Dermis microvascular lymphatic vessel endothelial cell (primary cell): ENCODE measurements at places on chromosomes 6 and 20. TPM values are rescaled to one million over a fixed set of nuclear protein-coding genes. Genes with fewer than 3 reads are reported as not detected.

The DSP gene
- 42.4 and 88.0 TPM in 2 replicates for total RNA-seq

The POM121L2 gene
- not detected in 2 replicates for total RNA-seq

The GPR63 gene
- under 0.01 TPM in 2 replicates for total RNA-seq

The MLN gene
- total RNA-seq, result not detected in 2 replicates

The ARHGAP18 gene
- total RNA-seq, result 36.0 and 67.1 TPM in 2 replicates

The RGS17 gene
- total RNA-seq, result 3.3 and 4.1 TPM in 2 replicates

The SLC13A3 gene
- total RNA-seq, result under 0.01 and 0.13 TPM in 2 replicates

The FAM217A gene
- total RNA-seq, result not detected in 2 replicates

The SMOC2 gene
- not detected in 2 replicates for total RNA-seq

The BEND6 gene
- total RNA-seq, result under 0.01 and 0.13 TPM in 2 replicates

The SYTL3 gene
- 0.51 and 0.76 TPM in 2 replicates for total RNA-seq

The GJA10 gene
- total RNA-seq, result not detected in 2 replicates

DNA sequence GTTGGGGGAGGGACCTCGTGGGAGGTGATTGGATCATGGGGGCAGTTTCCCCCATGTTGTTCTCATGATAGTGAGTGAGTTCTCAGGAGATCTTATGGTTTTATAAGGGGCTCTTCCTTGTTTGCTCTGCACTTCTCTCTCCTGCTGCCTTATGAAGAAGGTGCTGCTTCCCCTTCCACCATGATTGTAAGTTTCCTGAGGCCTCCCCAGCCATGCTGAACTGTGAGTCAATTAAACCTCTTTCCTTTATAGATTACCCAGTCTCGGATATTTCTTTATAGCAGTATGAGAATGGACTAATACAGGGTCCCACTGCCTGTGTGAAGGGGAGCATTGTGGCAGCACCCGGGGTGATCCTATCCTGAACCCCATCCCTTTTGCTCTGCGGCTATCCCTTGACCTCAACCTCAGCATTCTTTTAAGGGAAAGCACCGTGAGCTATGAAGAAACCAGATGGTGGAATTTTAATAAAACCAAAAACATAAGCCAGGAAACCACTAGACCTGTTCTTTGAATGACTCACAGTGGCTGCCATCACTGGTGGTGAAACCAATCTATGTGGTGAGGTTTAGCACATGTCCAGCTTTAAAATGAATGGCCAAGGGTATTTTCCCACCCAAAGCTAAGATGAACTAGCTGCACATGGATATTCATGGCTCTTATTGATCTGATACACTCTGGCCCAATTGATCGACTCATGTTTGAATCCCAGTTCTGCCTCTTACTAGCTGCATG, 62.2 kb downstream of the ZDHHC14 start:
- no peak for DNase-seq

DNA sequence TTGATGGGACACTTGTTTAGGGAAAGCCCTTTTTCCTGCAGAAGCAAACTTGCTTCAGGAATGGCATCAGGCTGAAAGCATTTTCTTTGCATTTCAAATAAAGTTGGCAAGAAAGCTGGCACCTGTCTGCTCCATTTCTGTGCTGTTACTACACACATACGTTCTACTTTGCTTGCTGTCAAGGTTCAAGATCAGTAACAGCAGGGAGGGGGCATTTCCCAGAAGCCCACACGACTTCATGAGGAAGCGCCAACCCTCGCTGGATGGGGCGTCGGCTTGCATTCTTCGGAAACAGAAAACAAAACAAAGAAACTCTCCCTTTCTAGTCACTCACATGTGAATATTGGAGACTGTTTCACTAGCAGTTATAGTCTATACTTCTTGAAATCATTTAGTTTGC, 46.4 kb downstream of the AKAP12 start:
- peak; percentile 36 for DNase-seq

DNA sequence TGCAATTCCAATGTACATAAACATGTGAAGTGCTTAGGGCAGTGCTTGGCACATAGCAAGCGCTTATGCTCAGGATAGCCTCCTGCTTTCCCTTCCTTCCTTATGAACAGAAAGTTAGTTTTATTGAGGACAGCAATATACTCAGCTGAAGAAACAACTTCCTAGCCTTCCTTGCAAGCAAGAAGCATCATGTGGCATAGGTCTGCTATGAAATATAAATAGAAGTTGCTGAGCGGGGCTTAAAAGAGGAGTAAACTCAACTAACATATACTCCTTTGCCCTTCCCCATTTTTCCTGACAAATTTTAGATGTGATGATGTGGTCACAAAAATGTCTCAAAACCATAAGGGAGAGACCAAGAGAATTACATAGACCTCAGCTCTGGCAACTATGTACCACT, 98.9 kb downstream of the KIF16B start:
- no peak for DNase-seq

DNA sequence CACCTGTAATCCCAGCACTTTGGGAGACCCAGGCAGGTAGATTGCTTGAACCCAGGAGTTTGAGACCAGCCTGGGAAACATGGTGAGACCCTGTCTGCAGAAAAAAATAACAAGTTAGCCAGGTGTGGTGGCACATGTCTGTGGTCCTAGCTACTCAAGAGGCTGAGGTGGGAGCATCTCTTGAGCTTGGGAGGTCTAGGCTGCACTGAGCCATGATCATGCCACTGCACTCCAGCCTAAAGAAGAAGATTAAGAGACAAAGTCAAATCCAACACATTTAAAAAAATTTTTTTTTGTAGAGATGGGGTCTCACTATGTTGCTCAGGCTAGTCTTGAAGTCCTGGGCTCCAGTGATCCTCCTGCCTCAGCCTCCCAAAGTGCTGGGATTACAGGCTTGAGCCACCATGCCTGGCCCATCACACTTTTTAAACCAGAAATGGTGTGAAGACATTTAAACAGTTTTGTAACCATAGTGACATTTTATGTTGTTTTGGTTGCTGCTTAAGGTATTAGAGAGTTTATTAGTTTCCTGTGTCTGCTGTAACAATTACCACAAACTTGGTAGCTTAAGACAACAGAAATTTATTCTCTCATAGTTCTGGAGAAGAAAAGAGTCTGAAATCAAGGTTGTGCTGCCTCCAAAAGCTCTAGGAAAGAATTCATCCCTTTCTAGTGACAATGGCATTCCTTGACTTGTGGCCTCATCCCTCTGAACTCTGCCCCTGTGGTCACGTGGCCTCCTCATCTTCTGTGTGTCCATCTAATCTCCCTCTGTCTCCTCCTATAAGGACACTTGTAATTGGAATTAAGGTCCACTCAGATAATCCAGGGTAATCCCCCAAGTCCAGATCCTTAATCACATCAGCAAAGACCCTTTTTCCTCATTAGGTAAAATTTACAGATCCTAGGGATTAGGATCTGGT, 104.6 kb upstream of the TNFAIP3 start:
- no peak for DNase-seq

DNA sequence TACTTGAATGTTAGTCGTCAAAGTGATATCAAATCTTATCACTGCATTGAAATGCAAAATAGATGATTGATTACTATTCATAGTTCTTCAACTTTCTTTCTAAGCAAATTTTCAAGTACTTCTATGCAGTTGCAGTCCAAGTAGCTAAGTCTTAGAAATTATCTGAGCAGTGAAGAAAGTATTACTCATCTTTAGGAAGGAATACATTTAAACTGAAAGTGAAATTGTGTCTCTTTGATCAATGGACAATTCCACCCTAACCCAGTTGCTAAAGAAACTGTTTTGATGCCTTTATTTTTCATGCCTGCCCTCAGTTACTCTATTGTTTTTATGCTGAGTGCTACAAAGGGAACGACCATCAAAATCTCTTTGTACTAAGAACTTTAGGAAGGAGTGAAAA, 337.4 kb downstream of the GRIK2 start:
- no peak for DNase-seq

GRCh38 chr6:157104803-157105202, 218.5 kb downstream of the TMEM242 start:
- no peak for DNase-seq

- DNase-seq, result peak; percentile 19
These were observed 828 bp downstream of the TP53RK start for GRCh38 chr20:46688151-46689081.

- no peak for DNase-seq
These were observed 72.2 kb downstream of the UNC5CL start for GRCh38 chr6:40966860-40967259.

DNA sequence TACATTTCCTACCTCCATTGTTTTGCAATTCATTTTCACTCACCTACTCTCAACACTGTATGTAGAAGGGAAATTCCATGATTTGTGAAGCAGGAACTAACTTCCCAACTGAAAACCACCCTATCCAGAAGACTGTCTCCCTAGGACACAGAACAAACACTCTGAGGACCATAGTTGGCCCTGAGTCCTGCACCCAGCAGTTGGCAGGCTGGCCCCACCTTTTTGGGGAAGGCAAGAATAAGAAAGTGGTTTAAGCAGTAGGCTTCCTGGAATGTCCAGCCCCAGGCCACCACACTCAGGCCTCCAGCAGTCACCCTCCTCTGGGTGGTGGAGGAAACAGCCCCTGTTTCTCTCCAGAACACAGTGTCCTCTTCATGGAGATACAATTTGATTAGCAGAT, 258.8 kb downstream of the ARHGAP18 start:
- DNase-seq, result no peak

GRCh38 chr6:130937942-130938604, 110.9 kb downstream of the SMLR1 start:
- DNase-seq, result no peak

DNA sequence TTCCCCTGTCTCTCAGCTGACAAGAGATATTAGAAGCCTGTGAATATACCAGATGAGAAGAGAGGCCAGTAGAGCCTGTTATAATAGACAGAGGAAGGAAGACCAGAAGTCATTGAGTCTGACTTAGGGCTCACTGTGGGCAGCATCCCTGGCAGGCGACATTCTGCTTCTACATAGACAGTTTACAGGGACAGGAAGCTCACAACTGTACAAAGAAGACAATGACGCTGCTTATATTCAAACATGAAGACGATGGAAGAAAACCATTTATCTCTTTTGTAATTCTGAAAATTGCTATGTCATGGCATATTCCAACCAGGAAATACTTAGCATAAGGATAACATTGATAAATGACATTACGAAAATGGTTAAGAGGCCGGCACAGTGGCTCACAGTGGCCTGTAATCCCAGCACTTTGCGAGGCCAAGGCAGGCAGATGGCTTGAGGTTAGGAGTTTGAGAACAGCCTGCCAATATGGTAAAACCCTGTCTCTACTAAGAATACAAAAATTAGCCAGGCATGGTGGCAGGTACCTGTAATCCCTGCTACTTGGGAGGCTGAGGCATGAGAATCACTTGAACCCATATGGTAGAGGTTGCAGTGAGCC, 170.9 kb downstream of the UBE3D start:
- no peak for DNase-seq

GRCh38 chr6:148775161-148775560, 28.3 kb downstream of the UST start:
- DNase-seq, result no peak

GRCh38 chr6:102950967-102951366, 1557.5 kb downstream of the GRIK2 start:
- DNase-seq, result no peak

DNA sequence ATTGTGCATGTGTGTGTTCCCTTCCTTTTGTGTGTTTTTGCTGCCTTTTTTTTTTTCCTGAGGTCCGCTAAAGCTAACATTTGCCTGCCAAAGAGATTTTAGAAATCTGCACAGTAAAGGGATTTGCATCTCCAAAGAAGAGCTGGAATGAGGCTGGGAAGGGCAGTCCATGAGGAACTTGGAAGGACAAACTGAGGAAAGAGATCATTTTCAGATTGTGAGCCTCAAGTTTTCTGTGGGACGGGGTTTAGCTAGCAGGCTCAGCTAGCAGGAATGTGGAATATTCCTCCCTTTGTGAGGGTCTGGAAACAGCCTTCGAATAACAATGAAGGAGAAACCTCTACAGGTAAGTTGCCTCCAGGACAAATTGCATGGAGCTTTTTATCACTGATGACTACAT, 3.8 kb downstream of the INSM1 start:
- no peak for DNase-seq

DNA sequence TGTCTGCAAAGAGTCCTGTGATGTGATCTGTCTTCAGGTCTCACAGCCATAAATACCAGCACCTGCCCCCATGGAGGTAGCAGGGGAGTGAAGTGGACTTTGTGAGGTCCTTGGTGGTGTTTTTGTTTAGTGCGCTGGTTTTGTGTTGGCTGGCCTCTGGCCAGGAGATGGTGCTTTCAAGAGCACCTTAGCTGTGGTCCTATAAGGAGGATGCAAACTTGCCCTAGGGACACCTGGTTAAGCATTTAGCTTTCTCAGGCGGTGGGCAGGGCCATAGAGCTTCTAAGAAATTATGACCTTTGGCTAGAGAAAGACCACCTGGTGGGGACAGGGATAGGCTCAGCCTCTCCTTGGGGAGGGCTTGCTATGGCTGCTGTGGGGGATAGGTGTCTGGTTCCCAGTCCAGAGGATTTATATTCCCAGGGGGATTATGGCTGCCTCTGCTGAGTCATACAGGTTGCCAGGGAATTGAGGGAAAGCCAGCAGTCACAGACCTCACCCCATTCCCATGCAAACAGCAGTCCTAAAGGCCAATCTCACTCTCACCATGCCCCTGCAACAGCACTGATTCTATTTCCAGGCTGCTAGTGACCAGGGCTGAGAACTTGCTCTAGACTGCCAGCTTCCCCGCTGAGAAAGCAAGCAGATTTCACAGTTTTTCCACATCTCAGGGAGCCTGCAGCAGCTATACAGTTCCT, 259.3 kb downstream of the TFAP2B start:
- no peak for DNase-seq

DNA sequence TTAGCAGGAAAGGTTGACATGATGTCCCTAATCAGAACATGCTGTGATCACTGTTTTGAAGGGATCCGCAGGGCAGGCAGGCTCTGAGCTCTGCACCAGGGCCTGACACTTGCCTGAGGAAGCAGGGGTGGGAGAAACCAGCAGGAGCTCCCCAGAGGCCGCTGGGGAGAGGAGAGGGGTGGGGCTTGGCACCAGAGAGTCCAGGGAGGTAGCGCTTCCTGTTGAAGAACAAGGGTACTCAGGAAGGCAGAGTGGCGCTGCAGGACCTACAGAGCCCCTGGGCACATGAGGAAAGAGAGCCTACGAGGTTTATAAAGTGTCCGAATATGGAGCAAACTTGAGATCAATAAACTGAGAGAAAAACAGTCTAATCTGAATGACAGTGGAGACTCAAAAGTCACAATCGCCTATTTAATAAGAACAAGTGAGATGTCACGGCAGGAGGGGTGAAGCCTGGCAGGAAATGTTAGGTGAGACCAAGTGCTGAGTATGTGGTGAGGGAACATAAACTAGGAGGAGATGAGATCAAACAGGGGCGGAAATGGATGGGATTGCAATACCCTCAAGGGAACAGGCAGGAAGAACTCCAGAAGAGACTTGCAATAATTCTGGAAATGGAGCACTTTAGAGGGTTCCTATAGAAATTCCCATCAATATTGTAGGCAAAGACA, 5.8 kb upstream of the TBXT start:
- no peak for DNase-seq

GRCh38 chr20:15863735-15864134, 709.5 kb downstream of the KIF16B start:
- no peak for DNase-seq

DNA sequence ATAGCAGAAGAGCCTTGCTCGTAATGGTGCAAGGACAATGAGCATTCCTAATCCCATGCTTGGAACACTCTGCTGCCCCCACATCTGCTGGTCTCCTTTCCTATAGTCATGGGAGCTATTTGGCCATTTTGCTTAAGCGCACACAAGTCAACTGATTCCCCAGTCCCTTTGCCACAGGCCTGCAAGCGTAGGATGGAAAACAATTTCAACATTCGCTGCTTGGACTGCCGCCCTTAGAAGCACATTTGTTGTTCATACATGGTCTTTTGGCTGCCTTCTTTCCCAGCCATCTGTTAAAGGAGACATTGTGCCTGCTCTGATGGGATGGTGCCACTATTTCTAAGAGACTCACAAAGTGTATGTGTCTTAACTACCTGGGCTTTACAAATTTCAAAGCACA, 96.9 kb downstream of the RFX6 start:
- DNase-seq, result no peak
